Uterus (tissue), 4 donors: ENCODE measurements at places on chromosomes 5 and 9. TPM values are rescaled to one million over a fixed set of nuclear protein-coding genes. Genes with fewer than 3 reads are reported as not detected.
A peak's percentile ranks its signal among the peaks of the same experiment; 100 is the strongest.

BAAT gene
- not detected for total RNA-seq

IL31RA gene
- total RNA-seq = 0.07 TPM

DNA sequence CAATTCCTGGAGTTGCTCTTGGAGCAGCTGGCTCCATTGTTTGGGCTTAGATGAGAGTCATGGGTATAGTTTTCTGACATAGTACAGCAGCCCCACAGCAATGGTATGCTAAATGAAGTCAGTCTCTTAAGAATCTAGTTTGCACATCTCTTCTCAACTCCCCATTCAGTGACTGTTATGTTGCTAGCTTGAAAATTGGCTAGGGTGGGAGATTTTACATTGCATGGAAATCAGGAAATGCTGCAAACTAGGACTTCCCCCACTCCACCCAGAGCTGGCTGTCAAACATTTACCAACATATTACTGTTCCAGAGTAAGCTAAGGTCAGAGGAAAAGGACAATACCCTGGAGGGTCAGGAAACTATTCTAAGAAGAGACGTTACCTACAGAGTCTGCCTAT lies 17.6 kb upstream of the FCHO2 start:
- no peaks in the 10 kb centered on the region for H3K27me3 ChIP-seq
- DNase-seq = no peak
- H3K4me1 ChIP-seq = no peaks in the 10 kb centered on the region
- no peak overlapping the region for H3K4me3 ChIP-seq

DNA sequence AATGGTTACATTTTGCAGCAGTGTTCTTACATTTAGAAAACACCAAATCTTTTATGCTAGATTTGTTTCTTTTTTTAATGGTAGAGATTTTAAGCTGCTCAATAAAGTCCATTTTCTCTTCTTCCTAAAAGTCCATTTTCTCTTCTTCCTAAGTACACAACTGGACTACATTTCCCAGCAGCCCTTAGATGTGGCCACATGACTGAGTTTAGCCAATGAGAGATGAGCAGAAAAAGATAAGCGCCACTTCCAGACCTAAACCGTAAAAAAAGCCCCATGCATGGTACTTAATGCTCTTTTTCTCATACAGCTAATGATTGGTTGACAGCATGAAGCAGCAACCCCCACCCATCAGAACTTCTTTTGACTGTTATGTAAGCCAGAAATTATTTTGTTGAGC lies 206.7 kb downstream of the FAM114A2 start:
- no peak for DNase-seq
- H3K4me1 ChIP-seq = no peaks in the 10 kb centered on the region
- H3K27me3 ChIP-seq = no peaks in the 10 kb centered on the region
- no peaks in the 10 kb centered on the region for H3K36me3 ChIP-seq
- H3K27ac ChIP-seq = no peak overlapping the region
- no peak overlapping the region for H3K4me3 ChIP-seq

KIF24 gene
- 6.1 TPM for total RNA-seq

GRCh38 chr9:74304598-74304997 lies 192.5 kb upstream of the RORB start:
- H3K4me3 ChIP-seq = no peak overlapping the region
- no peaks in the 10 kb centered on the region for H3K4me1 ChIP-seq
- DNase-seq = no peak
- H3K27me3 ChIP-seq = no peaks in the 10 kb centered on the region

- no peak for DNase-seq
- H3K4me1 ChIP-seq = no peaks in the 10 kb centered on the region
- H3K27me3 ChIP-seq = no peaks in the 10 kb centered on the region
Observed at GRCh38 chr5:167790462-167791260, 500.8 kb upstream of the WWC1 start.

GRCh38 chr9:6977761-6978160 lies 220.0 kb downstream of the KDM4C start:
- H3K4me1 ChIP-seq = no peaks in the 10 kb centered on the region
- no peaks in the 10 kb centered on the region for H3K27me3 ChIP-seq
- H3K27ac ChIP-seq = no peak overlapping the region
- H3K36me3 ChIP-seq = no peaks in the 10 kb centered on the region

GRCh38 chr5:111408817-111409216 lies 103.5 kb downstream of the STARD4 start:
- H3K4me1 ChIP-seq = no peaks in the 10 kb centered on the region
- H3K4me3 ChIP-seq = no peak overlapping the region
- H3K36me3 ChIP-seq = no peaks in the 10 kb centered on the region
- no peak for DNase-seq
- no peak overlapping the region for H3K27ac ChIP-seq
- no peaks in the 10 kb centered on the region for H3K27me3 ChIP-seq

DNA sequence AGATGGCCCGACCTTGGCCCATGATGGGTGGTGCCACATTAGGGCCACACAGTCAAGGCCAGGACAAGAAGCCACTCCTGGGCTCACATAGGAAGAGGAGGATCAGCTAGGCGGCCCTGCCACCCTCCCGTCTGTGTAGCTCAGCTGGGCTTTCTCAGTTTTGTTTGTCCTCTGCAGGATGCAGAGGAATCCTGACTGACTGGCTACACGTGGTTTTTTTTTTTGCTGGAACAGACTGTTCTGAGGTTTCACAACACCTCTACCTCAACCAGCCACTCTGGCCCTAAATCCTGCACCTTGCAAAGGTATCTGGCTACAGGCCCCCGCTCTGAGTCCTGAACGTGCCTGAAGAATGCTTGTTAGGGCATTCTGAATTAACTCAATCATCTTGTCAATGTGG lies 88.3 kb upstream of the MSX2 start:
- H3K27ac ChIP-seq = no peak overlapping the region
- no peaks in the 10 kb centered on the region for H3K4me1 ChIP-seq
- H3K27me3 ChIP-seq = no peaks in the 10 kb centered on the region
- no peak overlapping the region for H3K4me3 ChIP-seq

DNA sequence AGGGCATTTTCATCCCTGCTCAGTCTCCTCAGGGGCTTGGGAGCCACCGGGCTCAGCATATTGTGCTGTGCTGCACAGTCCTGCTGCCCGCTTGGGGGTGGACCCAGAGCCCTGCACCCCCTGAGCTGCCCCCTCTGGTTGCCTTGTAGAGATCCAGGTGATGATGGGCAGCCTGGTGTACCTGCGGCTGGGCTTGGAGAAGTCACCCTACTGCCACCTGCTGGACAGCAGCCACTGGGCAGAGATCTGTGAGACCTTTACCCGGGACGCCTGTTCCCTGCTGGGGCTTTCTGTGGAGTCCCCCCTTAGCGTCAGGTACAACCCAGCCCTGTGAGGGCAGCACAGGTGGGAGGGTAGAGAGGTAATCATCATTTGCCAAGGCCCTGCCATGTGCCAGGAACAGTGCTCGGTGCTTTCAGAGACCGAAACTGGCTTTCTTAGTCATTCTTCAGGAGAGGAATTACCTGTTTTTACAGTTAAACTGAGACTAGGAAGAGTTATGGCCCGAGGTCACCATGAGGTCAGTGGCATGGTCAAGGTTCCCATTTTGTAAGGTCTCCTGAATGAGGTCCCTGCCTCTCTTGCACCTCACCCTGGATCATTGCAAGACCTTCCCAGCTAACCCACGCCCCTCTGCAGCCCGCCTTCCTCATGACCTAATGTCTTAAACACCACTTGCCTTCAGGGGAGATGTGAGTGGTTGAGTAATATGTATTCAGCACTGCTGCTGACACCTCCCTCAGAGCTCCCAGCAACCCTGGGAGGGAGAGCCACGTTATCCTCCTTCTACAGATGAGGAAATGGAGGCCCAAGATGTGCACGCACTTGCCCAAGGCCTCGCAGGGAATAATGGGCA lies 7.5 kb downstream of the NHP2 start:
- peak; percentile 41 for DNase-seq
- H3K36me3 ChIP-seq = no peaks in the 10 kb centered on the region
- H3K27me3 ChIP-seq = no peaks in the 10 kb centered on the region
- H3K27ac ChIP-seq = no peak overlapping the region
- no peaks in the 10 kb centered on the region for H3K4me1 ChIP-seq

GRCh38 chr5:58266402-58266801 lies 193.5 kb downstream of the PLK2 start:
- H3K4me3 ChIP-seq = no peak overlapping the region
- H3K27me3 ChIP-seq = no peaks in the 10 kb centered on the region
- H3K36me3 ChIP-seq = no peaks in the 10 kb centered on the region
- no peak overlapping the region for H3K27ac ChIP-seq

- H3K36me3 ChIP-seq = no peaks in the 10 kb centered on the region
- no peak overlapping the region for H3K4me3 ChIP-seq
- no peak overlapping the region for H3K27ac ChIP-seq
- DNase-seq = no peak
- H3K27me3 ChIP-seq = no peaks in the 10 kb centered on the region
Observed at GRCh38 chr5:175347027-175347426, 97.0 kb downstream of the DRD1 start.

- H3K4me3 ChIP-seq = no peak overlapping the region
- H3K4me1 ChIP-seq = no peaks in the 10 kb centered on the region
- no peaks in the 10 kb centered on the region for H3K27me3 ChIP-seq
- peaks cover 2% of the 10 kb centered on the region for H3K36me3 ChIP-seq
- no peak for DNase-seq
- H3K27ac ChIP-seq = no peak overlapping the region
Observed at GRCh38 chr5:40939753-40940152, 30.5 kb downstream of the C7 start.

- H3K27ac ChIP-seq = no peak overlapping the region
- H3K27me3 ChIP-seq = no peaks in the 10 kb centered on the region
- no peaks in the 10 kb centered on the region for H3K36me3 ChIP-seq
- no peak overlapping the region for H3K4me3 ChIP-seq
- no peak for DNase-seq
- no peaks in the 10 kb centered on the region for H3K4me1 ChIP-seq
Observed at GRCh38 chr5:69449511-69449910, 34.6 kb downstream of the MARVELD2 start.

- H3K4me1 ChIP-seq = no peaks in the 10 kb centered on the region
- H3K4me3 ChIP-seq = no peak overlapping the region
- H3K36me3 ChIP-seq = no peaks in the 10 kb centered on the region
- no peak for DNase-seq
Observed at GRCh38 chr5:117220730-117221129, 646.1 kb upstream of the SEMA6A start.

- H3K4me1 ChIP-seq = no peaks in the 10 kb centered on the region
- H3K27me3 ChIP-seq = no peaks in the 10 kb centered on the region
- DNase-seq = peak; percentile 23
- H3K36me3 ChIP-seq = no peaks in the 10 kb centered on the region
- H3K4me3 ChIP-seq = no peak overlapping the region
Observed at GRCh38 chr5:154368041-154368800, 77.6 kb upstream of the SAP30L start.

GRCh38 chr5:196350-196749 lies 5.1 kb downstream of the LRRC14B start:
- no peak for DNase-seq
- H3K27me3 ChIP-seq = no peaks in the 10 kb centered on the region
- H3K4me3 ChIP-seq = no peak overlapping the region

NR5A1 gene
- 0.58 TPM for total RNA-seq

HRH2 gene
- 0.51 TPM for total RNA-seq

DNA sequence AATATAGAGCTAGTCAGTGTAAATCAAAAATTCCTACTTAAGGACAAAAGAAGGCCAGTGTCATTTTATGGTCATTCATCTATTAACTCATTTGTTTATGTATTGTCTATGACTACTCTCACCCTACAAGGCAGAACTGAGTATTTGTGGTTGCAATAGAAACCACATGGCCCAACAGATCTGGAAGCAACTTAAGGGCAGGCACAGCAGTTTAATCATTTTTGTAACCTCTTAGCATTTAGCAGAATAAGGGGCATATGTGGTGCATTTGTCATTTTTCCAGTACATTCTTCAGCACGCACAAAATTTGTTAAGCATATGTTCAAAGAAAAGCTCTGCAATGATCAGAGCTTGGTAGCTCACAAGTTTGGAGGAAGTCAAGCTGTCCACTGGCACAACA lies 1.1 kb downstream of the FKBP15 start:
- no peaks in the 10 kb centered on the region for H3K27me3 ChIP-seq
- H3K4me1 ChIP-seq = peaks cover 11% of the 10 kb centered on the region
- no peak for DNase-seq
- H3K36me3 ChIP-seq = no peaks in the 10 kb centered on the region
- H3K27ac ChIP-seq = no peak overlapping the region

GRCh38 chr5:37490931-37491330 lies 111.8 kb downstream of the WDR70 start:
- H3K4me3 ChIP-seq = no peak overlapping the region
- H3K27me3 ChIP-seq = no peaks in the 10 kb centered on the region
- no peak for DNase-seq
- no peak overlapping the region for H3K27ac ChIP-seq
- H3K4me1 ChIP-seq = no peaks in the 10 kb centered on the region

SPATA31A3 gene
- not detected for total RNA-seq

GRCh38 chr5:151078490-151079262 lies 2.2 kb downstream of the TNIP1 start:
- no peak for DNase-seq
- H3K4me3 ChIP-seq = no peak overlapping the region

DNA sequence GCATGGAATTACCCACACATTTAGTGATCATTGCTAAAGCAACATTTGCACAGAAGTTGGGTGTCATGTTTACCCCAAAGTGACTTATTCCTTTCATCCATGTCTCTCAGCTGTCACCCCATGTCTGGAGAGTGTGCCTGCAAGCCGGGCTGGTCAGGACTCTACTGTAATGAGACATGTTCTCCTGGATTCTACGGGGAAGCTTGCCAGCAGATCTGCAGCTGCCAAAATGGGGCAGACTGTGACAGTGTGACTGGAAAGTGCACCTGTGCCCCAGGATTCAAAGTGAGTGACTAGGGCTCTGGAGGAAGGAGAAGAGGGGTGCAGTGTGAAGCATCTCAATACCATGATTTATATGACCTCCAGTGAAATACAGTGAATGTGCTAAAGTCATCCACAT lies 99.9 kb upstream of the PRRC1 start:
- no peak overlapping the region for H3K27ac ChIP-seq
- no peaks in the 10 kb centered on the region for H3K36me3 ChIP-seq
- no peaks in the 10 kb centered on the region for H3K4me1 ChIP-seq
- H3K27me3 ChIP-seq = no peaks in the 10 kb centered on the region

- H3K27me3 ChIP-seq = no peaks in the 10 kb centered on the region
- H3K4me1 ChIP-seq = no peaks in the 10 kb centered on the region
- no peak for DNase-seq
Observed at GRCh38 chr9:137404961-137405567, 17.9 kb downstream of the EXD3 start.

- H3K36me3 ChIP-seq = no peaks in the 10 kb centered on the region
- no peaks in the 10 kb centered on the region for H3K4me1 ChIP-seq
- H3K4me3 ChIP-seq = no peak overlapping the region
- no peaks in the 10 kb centered on the region for H3K27me3 ChIP-seq
- no peak for DNase-seq
- no peak overlapping the region for H3K27ac ChIP-seq
Observed at GRCh38 chr5:145473042-145473642, 362.0 kb downstream of the PRELID2 start.

HAVCR2 gene
- total RNA-seq = 1.0 TPM

PCDHGC3 gene
- 120 TPM for total RNA-seq

DNAI1 gene
- not detected for total RNA-seq

MEIKIN gene
- not detected for total RNA-seq

OR1J2 gene
- total RNA-seq = not detected

DNA sequence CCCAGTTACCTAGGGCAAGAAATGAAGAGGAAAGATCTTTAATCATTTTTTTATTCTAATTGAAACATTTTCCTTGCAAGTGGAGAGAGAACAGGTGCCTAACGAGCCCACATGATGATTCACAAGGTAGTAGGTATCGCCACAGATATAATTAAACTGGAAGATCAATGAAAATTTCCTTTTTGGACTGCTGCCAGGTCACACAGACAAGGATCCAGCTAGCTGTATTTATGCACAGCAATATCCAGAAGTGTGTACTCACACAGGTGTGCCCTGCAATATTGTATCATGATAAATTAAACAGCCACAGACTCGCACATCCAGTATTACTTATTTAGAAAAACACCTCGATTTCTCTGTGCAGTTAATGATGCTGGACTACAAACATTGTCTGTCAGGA lies 294.0 kb upstream of the SMARCA2 start:
- H3K4me1 ChIP-seq = no peaks in the 10 kb centered on the region
- no peak for DNase-seq
- H3K27me3 ChIP-seq = no peaks in the 10 kb centered on the region
- H3K4me3 ChIP-seq = no peak overlapping the region

PHYKPL gene
- total RNA-seq = 122 TPM

OXCT1 gene
- total RNA-seq = 37.3 TPM
